ENCODE measurements at places on chromosomes 3 and 15.
A peak's percentile ranks its signal among the peaks of the same experiment; 100 is the strongest.

- no peak for DNase-seq
Observed at GRCh38 chr3:55013145-55013925, 85.5 kb upstream of the LRTM1 start.

- DNase-seq: no peak
Observed at GRCh38 chr3:162629372-162629771, 1132.8 kb downstream of the OTOL1 start.

DNA sequence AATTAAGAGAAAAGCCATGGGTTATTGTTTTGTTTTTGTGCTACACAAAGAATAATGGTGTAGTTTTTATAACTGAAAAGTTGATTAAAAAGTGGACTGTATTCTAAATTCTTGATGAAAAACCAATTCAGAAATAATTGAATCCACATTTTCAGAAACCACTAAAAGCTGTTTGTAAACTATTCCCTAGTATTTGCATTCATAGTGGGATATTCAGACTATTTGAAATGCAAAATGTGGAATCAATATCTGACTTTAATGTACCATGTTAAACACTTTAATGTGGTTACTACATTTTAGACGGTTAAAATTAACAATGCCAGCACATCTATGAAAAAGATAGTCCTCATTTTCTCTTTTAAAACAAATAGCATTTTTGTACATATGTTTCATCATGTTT is 104.6 kb downstream of the ZIC4 start:
- DNase-seq: no peak

DNA sequence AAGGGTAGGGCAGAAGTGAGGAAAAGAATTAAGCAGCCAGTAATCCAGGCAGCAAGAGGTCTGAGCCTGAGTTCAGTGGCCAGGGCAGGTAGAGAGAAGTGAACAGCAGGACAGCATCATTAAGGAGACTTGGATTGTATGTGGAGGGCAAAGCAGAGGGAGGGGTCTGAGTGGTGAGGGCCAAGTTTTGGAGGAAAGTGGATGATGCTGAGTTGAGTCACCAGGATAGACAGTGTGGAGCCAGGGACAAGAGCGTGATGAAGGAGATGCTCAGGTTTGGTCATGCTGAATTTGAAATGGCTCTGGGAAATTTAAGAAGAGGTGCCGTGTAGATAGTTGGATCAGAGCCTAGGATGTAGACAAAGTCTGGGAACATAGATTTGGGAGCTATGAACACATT is 93.1 kb downstream of the ARHGEF26 start:
- DNase-seq: no peak

DNA sequence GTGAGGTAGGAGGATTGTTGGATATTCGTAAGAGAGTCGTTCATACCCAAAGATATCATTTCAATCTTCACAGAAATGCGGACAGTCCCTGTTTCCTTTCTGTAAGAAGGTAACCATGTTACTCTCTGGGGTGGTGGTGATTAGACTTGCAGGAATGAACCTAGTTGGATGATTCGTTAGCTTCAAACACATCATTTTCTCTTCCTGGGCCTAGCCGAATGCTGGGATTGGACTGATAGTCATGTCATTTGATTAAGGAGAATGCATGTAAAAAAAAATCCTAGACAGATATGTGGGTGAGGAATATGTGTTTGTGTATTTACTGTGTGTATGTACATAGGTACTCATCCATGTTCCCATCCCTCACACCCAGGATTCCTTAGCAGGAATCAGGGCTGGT is 12.4 kb downstream of the SLCO3A1 start:
- DNase-seq: no peak

GRCh38 chr3:189771842-189772450 is 140.8 kb downstream of the TP63 start:
- DNase-seq: no peak

GRCh38 chr3:23442598-23443383 is 239.7 kb downstream of the UBE2E2 start:
- DNase-seq: no peak

DNA sequence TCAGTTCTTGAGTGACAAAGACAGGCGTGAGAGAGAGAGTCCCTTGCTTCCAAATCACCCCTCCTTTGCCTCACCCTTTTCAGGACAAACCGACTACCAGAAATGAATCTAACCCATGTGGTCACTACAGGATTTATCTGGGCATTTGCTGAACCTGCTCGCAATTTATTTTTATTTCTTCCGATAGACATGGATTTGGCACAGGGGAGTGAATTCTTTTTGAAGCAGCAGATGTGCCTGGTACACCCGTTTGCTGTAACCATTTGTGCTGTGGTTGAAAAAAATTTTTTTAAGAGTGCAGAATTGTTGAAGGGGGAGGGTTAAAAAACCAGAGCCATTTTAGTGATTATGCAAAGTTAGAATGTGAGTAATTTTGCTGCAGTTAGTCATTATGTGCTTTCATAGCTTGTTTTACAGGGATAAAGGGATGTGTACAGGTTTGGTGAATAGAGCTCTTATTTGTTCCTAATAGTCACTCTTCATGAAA is 442.0 kb downstream of the LPP start:
- DNase-seq: no peak

DNA sequence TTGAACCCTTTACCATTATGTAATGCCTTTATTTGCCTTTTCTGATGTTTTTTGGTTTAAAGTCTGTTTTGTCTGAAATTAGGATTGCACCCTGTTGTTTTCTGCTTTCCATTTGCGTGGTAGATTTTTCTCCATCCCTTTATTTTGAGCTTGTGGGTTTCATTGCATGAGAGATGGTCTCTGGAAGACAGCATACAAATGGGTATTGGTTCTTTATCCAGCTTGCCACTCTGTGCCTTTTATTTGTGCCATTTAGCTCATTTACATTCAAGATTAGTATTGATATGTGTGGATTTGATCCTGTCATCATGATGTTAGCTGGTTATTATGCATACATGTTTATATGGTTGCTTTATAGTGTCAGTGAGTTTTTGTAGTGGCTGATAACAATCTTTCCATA is 318.7 kb upstream of the PPP2R3A start:
- DNase-seq: no peak

GRCh38 chr3:99315896-99316295 is 322.5 kb upstream of the COL8A1 start:
- DNase-seq: no peak

- no peak for DNase-seq
Observed at GRCh38 chr3:106206613-106207012, 337.8 kb upstream of the CBLB start.

- no peak for DNase-seq
Observed at GRCh38 chr3:63975723-63976122, 47.6 kb downstream of the PSMD6 start.

DNA sequence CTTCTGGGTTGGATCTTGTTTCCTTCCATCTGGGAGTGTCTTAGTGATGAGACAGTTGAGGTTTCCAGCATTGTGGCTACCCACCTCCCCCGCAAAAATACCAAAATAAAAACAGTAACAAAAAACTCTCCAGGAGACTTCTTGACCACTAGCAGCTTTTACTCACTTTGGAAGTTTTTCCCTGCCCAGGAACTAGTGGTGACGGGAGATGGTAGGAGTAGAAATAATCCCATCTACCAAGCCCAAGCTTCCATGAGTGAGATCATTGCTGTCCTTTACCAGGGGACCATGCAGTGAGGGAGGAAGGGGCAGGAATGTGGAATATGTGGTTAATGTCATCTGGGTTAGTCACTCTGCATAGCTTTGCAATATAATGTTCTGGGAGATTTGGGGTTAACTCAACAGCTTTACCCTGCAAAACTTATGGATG is 187.7 kb downstream of the ITPR1 start:
- no peak for DNase-seq

GRCh38 chr3:120854908-120855526 is 53.0 kb upstream of the STXBP5L start:
- no peak for DNase-seq

DNA sequence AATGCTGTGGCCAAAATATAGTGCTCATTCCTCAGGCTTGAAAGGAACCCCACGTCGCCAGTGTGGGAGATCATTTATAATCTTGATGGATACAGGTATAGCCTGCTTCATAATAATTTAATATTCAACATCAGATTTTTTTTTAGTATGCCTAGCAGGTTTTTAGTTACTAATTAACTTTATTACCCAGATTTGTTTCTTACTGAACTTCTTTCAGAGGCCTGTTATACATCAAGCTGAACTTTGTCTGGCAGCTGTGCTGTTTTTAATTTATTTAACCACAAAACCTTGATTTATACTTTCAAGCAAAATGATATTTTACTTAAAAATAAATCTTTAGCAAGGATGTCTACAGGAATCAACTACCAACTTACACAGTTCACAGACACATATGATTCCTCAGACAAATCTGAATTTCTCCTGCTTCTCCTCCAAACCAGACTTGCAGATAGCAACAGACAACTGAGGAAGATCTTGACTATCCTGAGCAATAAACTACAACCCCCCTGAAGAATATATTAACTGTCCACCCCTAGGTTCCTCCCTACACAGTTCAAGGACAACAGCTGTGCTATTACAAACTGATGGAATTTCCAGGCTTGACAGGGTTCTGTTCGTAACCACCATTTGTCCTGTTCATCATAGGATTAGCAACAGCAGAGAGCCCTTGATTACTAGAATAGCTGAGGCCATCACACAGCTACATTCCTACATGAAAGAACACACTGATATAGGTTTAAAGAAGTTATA is 610 bp downstream of the MAP4 start:
- DNase-seq: no peak

GRCh38 chr15:41276831-41277230 is 45.8 kb downstream of the CHP1 start:
- no peak for DNase-seq

DNA sequence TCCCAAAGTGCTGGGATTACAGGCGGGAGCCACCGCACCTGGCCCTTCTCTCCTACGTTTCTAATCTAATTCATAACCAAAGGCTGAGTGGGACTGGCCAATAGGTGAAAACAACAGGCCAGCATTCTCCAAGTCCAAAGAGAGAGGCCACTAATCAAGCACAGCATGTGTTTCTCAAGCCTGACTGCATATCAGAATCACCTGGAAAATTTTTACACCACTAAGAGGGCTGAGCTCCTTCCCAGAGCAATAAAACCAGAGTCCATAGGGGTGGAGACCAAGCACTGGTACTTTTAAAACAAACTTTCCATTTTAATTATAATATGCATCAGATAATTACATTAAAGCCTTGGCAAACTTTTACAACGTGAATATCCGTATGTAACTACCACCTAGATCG is 254.4 kb downstream of the OPA1 start:
- DNase-seq: no peak

DNA sequence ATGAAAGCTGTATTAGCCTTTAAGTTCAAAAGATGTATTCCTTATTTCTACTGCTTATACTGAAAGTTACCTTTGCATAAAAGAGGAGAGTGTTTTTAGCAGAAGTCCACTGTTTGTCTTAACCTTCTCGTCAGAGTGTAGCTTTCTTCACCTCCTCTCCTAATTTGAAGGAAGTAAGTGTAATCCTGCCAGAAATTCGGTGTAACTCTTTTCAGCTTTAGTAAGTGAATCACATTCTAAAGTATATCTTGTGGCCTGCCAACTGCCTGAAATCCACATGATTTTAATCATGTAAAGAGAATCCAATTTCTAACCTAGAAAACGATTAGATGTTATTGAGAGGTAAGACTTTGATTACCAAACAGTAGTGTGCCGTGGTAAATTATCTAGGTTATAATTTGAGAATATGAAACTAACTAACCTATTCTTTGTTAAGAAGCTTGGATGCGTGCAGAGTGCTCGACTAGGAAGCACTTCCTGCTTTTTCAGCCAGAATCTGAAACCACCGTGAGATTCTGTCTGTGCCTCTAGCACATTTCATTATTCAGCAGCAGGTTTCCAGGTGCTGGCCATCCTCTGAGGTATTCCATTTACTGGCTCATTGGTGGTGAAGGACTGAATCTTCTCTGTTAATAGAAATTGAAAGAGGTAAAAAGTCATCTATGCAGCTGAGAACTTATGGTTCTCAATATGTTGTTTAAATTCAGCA is 7.5 kb downstream of the GYG1 start:
- no peak for DNase-seq

GRCh38 chr15:34147371-34148140 is 45.7 kb downstream of the PGBD4 start:
- no peak for DNase-seq

- peak; percentile 72 for DNase-seq
Observed at GRCh38 chr15:40929660-40930429, 705 bp downstream of the DLL4 start.

DNA sequence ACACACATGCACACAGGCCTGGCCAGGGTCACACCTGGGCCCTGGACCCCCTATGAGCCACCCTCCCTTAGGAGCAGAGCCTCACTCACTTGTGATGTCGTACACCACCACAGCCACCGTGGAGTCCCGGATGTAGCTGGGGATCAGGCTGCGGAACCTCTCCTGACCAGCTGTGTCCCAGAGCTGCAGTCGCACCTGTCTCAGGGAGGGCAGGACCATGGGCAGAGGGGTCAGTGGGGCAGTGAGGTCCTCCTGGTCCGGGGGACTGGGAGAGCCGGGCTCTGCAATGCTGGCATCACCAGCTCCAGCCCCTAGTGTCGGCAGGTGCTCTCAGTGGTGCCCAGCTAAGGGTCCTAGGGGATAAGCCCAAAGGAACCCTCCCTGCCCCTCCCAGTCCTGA is 35.6 kb downstream of the SRPRB start:
- DNase-seq: no peak

DNA sequence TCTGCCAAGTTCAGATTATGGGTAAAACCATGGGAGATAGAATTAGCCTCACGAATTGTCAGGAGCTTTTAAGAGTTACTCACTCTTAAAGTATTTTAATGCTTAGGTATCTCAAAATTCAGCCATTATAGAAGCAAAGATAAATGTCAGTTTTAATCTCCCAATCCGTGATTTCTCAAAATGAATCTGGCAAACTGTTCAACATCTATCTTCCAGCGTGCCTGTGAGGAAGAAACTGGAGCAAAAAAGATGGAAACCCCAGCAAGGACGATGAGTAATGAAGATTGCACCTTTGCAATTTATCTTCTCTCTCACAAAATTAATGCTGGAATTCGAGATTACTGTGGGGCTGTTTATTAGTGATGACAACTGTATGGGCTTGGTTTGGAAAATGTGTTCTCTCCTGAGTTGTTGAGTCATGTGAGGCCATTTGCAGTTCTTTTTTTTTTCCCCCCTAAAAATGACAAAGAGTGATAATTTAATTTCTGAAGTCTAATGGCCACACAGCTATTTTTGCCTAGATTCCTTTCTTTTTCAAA is 70.5 kb downstream of the PYDC2 start:
- DNase-seq: no peak

- no peak for DNase-seq
Observed at GRCh38 chr3:140053794-140054193, 118.8 kb downstream of the CLSTN2 start.
